ENCODE measurements at places on chromosomes 16 and 17.

GRCh38 chr17:62617894-62618472, 9.5 kb upstream of the MRC2 start:
- no peak for DNase-seq

DNA sequence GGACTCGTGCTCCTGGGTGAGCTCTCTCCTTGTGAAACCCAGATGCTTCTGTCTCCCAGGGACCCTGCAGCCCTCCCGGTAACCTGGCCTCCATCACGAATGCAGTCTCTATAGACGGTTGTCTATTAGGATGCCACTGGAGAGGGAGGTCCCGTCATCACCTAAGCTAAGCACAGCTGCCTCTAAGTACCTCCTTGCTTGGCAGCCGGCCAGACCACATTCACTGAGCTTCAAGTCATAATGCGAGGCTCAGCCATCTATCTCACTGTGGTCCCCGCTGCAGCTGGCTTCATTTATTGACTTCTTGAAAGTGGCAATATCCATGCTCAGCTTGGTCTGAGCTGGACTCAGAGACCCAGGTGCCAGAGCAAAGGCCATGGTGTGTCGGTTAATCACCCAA, 74.5 kb upstream of the HSBP1 start:
- DNase-seq = no peak

GRCh38 chr17:8430966-8431365, 4.7 kb upstream of the NDEL1 start:
- DNase-seq = no peak

DNA sequence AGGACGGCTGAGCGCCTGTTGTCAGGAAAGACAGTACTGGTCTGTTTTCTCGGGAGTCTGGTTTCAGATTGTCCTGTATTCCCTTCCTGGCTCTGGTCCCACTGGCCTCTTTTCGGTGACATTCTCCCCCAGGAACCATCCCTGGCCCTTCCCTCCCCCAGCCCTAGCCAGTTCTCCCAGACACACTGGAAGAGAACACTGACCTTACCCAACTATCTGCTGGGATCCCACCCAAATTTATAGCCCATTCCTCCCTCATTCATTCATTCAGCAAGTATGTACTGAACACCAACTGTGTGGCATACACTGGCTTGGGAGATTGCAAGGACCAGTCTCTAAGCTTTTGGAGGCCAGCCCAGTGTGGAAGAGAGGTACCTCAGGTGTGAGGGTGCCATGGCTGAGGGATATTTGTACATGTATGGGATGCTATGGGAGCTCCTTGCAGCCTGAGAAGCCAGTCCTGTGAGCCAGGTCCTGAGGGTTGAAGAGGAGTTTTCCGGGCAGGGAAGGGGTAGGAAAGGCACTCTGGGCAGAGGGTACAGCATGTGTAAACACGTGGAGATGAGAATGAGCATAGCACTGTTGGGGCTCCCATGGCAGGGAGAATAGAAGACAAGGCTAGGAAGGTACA, 5.2 kb downstream of the RND2 start:
- DNase-seq = no peak

- no peak for DNase-seq
These were observed 500.8 kb downstream of the MAF start for GRCh38 chr16:79099716-79100115.

DNA sequence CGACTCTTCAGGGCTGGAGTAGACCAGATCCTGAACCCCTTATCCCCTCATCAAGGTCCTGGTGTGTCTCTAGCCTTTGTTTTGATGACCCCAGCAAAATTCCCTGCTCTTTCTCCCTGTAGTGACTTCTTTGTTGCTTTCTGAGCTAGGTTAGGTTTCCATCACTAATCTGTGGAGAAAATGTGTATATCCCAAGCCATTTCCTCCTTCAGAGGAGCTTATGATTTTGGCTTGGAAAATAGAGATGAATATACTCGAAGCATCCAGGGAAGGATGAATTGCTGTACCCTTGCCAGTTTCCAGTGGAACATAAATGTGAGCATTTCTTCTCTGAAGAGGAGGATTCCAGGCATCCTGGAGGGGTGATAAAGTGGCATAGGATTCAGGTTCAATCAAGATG, 55.8 kb downstream of the KSR1 start:
- DNase-seq = no peak

DNA sequence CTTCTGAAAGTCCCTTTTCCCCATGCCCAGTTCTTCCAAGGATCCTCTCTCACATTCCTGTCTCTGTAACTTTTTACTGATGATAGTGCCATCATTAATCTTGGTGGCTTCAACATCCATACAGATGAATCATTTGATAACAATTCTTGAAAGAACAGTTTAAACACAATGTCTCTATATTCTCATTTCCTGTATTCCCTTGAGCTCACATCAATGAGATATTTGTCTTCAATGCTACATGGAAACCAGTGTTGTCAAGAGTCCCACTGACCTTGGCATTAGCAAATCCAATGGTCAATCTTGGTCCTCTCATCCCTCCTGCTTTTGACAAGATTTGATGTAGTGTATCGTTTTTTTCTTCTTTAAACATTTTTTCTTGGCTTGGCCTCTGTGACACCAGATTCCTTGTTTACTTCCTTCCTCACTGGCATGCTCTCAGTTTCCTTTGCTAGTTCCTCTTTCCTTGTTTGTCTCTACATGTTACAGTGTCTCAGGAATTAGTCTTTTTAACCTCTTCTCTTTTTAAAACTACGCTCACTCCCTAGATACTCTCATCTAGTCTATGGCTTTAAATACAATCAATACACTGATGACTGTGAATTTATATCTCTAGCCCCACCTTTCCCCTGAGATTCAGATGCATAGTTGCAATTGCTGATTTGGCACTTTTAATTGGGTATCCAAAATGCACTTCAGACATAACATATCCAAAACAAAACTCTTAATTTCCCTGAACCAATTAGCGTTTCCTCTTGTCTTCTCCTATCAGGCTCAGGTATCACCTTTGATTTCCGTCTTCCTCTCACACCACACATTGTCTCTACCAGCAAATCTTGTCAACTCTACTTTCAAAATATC, 134.0 kb downstream of the MYO1D start:
- DNase-seq = no peak

DNA sequence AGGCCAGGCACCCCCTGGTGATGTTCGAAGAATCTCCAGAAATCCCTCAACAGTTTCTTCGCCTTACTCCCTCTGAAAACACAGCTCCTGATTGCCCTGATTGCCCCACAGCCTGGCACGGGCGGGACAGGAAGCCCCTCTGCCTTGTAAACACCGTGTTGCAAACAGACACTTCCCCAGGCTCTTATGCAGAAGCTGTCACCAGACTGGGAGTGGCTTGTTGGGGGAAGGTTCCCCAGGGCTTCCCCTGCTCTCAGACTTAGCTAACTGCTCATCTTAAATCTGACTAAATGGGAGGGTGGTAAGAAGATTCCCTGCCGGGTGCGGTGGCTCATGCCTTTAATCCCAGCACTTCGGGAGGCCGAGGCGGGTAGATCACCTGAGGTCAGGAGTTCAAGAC, 11.2 kb downstream of the PIK3R5 start:
- no peak for DNase-seq

DNA sequence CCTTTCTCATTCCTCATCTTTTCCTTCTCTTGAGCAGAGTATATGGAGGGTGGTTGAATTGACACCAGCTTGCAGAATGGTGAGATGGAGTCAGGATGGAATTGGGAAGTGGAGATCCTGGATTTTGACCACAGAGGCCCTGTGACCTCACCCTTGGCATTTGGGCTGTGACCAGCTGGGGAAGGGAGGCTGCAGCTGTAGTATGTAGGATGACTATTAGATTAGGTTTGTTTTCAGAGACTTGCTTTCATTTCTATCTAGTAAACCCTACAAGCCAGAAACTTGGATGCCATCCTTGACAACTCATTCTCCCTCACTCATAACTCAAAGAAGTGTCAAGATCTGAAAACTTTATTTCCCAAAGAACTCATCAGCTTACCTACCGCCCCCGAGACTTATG, 5.9 kb downstream of the GNGT2 start:
- no peak for DNase-seq

DNA sequence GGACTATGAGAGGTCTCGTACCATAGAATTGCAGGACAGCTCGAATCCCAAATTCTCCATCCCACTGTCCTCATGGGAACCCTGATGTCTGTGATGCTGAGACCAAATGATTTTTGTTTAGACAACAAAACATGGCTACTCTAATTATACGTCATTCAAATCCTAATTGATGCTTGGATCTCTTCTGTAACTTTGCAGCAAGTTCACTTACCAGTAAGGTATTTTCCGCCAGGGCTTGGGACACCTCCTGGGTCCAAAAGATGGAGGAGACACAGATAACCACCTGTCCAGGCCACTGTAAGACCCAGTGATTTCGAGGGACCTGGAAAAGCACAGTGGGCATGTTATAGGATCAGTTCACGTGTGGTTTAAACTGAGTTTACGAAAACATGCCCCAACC, 92.8 kb downstream of the DNAH3 start:
- no peak for DNase-seq

DNA sequence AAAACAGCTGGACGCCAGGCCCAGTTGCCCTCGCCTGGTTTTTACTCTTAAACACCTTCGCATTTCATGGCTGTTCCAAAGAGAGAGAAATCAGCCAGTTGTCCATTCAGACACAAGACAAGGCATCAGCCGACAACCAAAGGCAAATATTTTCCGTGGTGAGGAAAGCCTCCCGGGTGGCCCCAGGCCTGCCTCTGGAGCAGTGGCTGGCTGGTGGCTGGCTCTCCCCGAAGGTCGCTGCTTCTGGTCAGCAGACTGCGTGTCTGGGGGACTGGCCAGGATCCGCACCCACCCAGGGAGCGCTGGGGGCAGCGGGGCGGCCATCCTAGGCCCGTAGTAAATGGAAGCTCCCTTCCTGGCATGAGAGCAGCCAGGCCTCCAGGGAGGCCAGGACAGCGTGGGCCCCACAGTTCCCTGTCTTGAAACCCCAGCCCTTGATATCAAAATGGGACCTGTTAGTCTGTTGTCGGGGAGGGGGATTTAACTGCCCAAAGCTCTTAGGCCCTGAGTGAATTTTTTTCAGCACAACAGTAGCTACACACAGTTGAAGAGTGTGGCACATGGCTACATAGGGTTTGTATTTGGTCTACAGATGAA, 57.7 kb downstream of the SREBF1 start:
- no peak for DNase-seq
